ENCODE measurements at places on chromosomes 4 and X. TPM values are rescaled to one million over a fixed set of nuclear protein-coding genes. Genes with fewer than 3 reads are reported as not detected.

GRCh38 chr4:20840648-20841190 lies 140.5 kb downstream of the PACRGL start:
- no peak overlapping the region for H3K4me3 ChIP-seq
- no peaks in the 10 kb centered on the region for H3K27me3 ChIP-seq
- H3K4me1 ChIP-seq: no peaks in the 10 kb centered on the region
- no peaks in the 10 kb centered on the region for H3K36me3 ChIP-seq

- no peak for DNase-seq
- no peaks in the 10 kb centered on the region for H3K36me3 ChIP-seq
- H3K4me3 ChIP-seq: no peak overlapping the region
These were observed 57.2 kb upstream of the RAB9B start for GRCh38 chrX:103889216-103889615.

DNA sequence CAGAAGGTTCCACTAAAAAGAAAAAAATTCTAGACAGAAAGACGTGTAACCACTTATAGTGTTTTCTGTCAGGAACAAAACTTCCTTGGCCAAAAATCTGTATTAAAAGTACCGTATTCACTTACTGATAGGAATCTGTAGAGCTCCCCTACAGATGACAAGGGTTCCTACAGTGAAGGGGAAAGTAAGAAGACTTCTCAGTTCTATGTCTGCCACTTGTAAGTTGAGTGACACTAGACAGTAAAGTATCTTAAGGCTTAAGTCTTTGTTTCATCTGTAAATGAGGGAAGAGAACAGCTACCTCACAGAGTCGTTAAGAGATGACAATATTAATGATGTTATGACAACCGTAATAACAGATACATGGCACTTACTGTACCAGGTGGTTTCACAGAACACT lies 3.3 kb downstream of the COQ2 start:
- no peaks in the 10 kb centered on the region for H3K27me3 ChIP-seq
- H3K4me1 ChIP-seq: peaks cover 32% of the 10 kb centered on the region
- H3K36me3 ChIP-seq: peaks cover 2% of the 10 kb centered on the region
- DNase-seq: no peak
- peak overlapping the region; percentile 89 for H3K27ac ChIP-seq

DNA sequence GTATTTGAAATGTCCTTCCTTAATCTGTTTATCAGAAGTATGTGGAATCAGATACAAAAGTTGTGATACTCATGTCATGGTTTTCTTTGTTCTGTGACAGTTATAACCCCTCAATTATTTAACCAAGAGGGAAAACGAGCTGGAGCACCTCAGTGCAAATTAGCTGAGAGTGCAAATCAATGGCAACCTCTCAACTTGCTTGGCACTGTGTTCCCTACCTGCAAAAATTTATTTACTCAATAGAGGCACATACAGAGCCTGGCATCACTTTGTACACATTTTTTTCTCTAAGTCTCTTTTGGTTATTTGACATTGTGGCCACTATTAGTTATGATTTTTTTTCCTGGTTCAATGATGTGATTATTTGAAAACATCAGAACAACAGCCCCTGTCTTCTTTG lies 186.2 kb downstream of the STIM2 start:
- no peaks in the 10 kb centered on the region for H3K27me3 ChIP-seq
- H3K4me3 ChIP-seq: no peak overlapping the region
- peaks cover 2% of the 10 kb centered on the region for H3K4me1 ChIP-seq
- no peaks in the 10 kb centered on the region for H3K36me3 ChIP-seq

- H3K36me3 ChIP-seq: no peaks in the 10 kb centered on the region
- H3K4me1 ChIP-seq: no peaks in the 10 kb centered on the region
- H3K27me3 ChIP-seq: no peaks in the 10 kb centered on the region
- no peak overlapping the region for H3K27ac ChIP-seq
- no peak for DNase-seq
- no peak overlapping the region for H3K4me3 ChIP-seq
These were observed 9.8 kb upstream of the RTL5 start for GRCh38 chrX:72141372-72142004.

DNA sequence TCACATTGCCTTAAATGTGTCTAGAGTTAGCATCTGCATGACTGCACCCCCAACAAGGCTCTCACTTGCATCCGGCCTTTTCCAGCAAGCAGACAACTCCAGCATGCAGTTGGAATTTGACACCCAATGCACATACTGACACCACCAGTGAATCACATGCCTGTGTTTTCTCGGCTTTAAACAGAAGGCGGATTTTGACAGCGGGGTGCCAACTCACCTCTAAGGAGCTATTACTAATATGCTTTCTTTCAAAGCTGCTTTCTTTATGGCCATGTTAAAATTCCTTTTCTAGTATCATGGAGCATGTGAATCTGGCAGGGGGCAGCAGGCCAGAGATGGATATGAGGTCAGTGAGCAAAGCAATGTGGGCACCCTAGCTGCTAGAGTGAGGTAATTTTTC lies 78.0 kb upstream of the CLNK start:
- no peak for DNase-seq
- no peaks in the 10 kb centered on the region for H3K36me3 ChIP-seq
- H3K4me1 ChIP-seq: no peaks in the 10 kb centered on the region
- H3K4me3 ChIP-seq: no peak overlapping the region
- no peaks in the 10 kb centered on the region for H3K27me3 ChIP-seq
- no peak overlapping the region for H3K27ac ChIP-seq

GRCh38 chr4:180156684-180157083 lies 2086.5 kb upstream of the TENM3 start:
- no peaks in the 10 kb centered on the region for H3K27me3 ChIP-seq
- H3K4me3 ChIP-seq: no peak overlapping the region
- no peaks in the 10 kb centered on the region for H3K4me1 ChIP-seq
- no peak overlapping the region for H3K27ac ChIP-seq

- H3K27me3 ChIP-seq: no peaks in the 10 kb centered on the region
- DNase-seq: no peak
- no peak overlapping the region for H3K27ac ChIP-seq
- no peaks in the 10 kb centered on the region for H3K4me1 ChIP-seq
These were observed 173.8 kb downstream of the IL15 start for GRCh38 chr4:141810038-141810711.

DNA sequence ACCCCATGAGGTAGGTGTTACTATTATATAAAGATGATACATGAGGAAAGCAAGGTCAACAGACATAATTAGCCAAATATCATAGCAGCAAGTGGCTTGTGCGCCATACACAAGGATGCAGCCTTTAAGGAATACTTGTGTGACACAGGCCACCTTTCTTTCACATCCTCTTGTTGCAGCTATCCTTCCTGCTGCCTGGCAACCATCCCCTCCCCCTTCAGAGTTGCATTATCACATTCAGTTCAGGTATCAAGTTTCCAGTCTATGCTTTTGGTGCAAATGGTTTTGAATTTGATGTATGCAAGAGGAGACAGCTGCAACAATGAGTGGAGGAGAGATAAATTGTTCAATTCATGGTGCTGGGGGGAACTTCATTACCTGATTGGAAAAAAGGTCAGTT lies 6.4 kb downstream of the ZCCHC18 start:
- H3K4me1 ChIP-seq: no peaks in the 10 kb centered on the region
- no peak overlapping the region for H3K27ac ChIP-seq
- H3K27me3 ChIP-seq: no peaks in the 10 kb centered on the region

DNA sequence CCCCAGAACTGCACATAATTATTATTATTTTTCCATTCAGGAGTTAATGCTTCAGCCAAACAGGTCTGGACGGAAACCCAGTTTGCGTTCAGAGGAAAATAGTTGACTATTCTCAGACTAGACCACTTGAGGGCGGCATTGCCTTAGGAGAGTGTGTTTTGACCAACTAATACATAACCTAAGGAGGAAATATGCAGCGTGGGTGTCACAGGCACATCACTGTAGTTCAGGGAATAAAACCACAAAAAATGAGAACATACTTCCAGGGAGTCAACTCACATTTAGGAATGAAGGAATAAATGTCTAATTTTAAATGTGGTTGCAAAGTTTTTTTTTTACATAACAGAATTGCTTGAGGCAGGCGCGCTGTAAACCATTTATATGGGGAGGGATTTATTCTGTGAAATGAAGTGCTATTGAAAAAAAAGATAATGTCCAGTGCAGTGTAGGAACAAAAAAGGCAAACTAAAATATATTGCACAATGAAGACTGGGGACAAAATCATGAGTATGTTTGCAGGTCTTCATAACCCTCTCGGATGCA lies 93.3 kb downstream of the SYNPO2 start:
- H3K4me3 ChIP-seq: no peak overlapping the region
- no peaks in the 10 kb centered on the region for H3K4me1 ChIP-seq
- H3K27ac ChIP-seq: no peak overlapping the region
- peak; percentile 27 for DNase-seq

DNA sequence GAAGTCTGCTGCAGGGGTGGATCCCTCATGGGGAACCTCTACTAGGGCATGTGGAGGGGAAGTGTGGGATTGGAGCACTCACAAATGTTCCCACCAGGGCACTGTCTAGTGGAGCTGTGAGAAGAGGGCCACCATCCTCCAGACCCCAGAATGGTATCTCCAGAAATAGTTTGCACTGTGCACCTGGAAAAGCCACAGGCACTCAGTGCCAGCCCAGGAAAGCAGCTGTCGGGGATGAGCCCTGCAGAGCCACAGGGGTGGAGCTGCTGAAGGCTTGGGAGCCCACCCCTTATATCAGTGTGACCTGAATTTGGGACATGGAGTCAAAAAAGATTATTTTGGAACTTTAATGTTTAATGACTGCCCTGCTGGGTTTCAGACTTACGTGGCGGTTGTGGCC lies 25.0 kb upstream of the LDOC1 start:
- H3K27me3 ChIP-seq: no peaks in the 10 kb centered on the region
- DNase-seq: no peak
- H3K4me3 ChIP-seq: no peak overlapping the region
- no peak overlapping the region for H3K27ac ChIP-seq
- H3K4me1 ChIP-seq: no peaks in the 10 kb centered on the region
- H3K36me3 ChIP-seq: no peaks in the 10 kb centered on the region

DNA sequence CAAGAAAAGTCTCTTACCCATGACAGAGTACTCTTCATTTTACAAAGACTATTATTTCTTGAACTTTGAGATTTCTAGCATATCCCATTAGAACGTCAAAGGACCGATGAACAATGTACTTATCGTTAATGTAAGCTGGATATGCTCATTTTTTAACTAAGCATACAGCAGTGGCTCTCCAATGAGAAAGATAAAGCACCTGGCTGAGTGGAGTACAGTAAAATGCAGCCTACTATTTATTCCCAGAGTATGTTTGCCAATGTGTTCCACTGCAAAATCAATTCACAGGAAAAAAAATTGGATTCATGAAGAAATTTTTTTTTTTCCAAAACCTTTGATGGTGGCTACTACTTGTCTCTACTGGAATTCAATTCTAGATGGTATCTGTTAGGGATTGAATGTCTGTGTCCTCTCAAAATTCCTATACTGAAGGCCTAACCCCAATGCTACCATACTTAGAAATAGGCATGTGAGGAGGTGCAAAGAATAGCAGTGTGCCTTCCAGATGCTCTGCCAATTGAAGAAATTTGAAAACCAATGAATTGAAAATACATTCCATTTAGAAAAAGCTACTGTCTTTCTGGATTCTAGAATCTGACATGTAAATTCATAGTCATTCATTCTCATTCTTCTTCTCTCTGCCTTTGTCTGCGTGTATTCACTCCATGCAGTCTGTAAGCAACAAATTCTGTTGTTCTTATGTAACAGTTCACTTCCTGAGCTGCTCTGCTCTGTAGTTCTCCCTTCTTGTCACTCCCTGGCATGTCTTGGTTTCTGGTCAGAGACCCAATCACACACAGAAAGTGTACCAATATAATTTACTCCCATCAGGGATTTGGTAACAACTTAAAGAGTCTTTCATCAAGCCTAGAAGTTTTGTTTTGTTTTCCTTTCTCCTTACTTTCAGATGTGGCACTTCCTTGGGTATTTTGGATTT lies 61.4 kb downstream of the PAPSS1 start:
- no peaks in the 10 kb centered on the region for H3K27me3 ChIP-seq
- DNase-seq: no peak
- no peaks in the 10 kb centered on the region for H3K4me1 ChIP-seq
- H3K27ac ChIP-seq: no peak overlapping the region

DNA sequence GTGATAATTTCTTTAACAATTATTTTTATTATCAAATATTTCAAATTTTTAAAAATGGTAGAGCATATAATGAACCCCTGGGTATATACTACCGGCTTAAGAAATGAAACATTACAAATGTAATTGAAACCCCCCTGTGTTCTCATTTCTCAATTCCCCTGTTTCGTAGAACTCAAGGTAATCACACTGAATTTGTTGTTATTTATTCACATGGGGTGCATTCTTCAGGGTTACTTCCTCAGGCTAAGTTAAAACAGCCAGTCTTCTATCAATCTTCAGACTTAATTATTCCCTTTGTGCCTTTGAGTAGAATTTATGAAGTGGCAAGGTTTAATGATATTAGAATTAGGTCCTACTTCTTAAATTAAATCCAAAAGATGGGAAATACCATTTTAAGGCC lies 128.2 kb downstream of the ANAPC10 start:
- no peak overlapping the region for H3K27ac ChIP-seq
- no peaks in the 10 kb centered on the region for H3K4me1 ChIP-seq
- DNase-seq: no peak

GRCh38 chr4:17567271-17567670 lies 9.7 kb upstream of the LAP3 start:
- DNase-seq: no peak

GRCh38 chr4:41364876-41365275 lies 108.1 kb downstream of the UCHL1 start:
- no peak overlapping the region for H3K4me3 ChIP-seq
- H3K4me1 ChIP-seq: no peaks in the 10 kb centered on the region
- H3K36me3 ChIP-seq: no peaks in the 10 kb centered on the region
- DNase-seq: no peak

DNA sequence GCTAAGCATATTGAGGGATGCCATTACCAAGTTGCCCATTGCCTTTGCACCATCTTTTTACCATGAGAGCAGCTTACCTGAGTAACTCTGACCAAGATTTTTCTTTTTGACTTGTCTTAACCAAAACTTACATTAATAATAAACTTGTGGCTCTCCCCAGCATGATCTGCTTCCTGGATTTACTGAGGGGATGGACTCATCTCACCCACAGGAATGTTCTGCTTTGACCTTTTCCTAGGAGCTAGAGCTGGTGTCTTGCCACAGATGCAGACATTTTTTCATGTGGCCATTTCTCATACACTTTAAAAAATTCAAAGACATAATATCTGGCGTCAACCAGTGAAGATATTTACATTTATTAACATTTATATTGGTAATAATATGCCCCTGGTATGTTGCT lies 79.2 kb upstream of the EFHC2 start:
- DNase-seq: no peak
- no peaks in the 10 kb centered on the region for H3K4me1 ChIP-seq
- H3K27me3 ChIP-seq: no peaks in the 10 kb centered on the region
- H3K27ac ChIP-seq: no peak overlapping the region
- no peaks in the 10 kb centered on the region for H3K36me3 ChIP-seq
- no peak overlapping the region for H3K4me3 ChIP-seq

The FGF13 gene
- not detected for total RNA-seq

The RTL9 gene
- not detected for total RNA-seq

The KIF4A gene
- 62.6 TPM for total RNA-seq

The PFKFB1 gene
- 0.36 TPM for total RNA-seq

The XAGE1B gene
- not detected for total RNA-seq

The ARMCX5 gene
- 23.2 TPM for total RNA-seq

The MAGEB10 gene
- not detected for total RNA-seq

The NXF2B gene
- not detected for total RNA-seq

The DUSP9 gene
- total RNA-seq: 7.1 TPM

Measured in Panc1 (cell line).